Pulmonary artery endothelial cell (primary cell): ENCODE measurements at places on chromosomes 1 and 21.

GRCh38 chr1:89198081-89198480 is 661 bp downstream of the GBP4 start:
- DNase-seq, result no peak

- DNase-seq, result no peak
These were observed 21.4 kb upstream of the FASLG start for GRCh38 chr1:172637522-172637921.

- DNase-seq, result no peak
These were observed 42.4 kb upstream of the CRB1 start for GRCh38 chr1:197225611-197226010.

GRCh38 chr1:54159733-54160316 is 7.0 kb upstream of the CDCP2 start:
- no peak for DNase-seq

DNA sequence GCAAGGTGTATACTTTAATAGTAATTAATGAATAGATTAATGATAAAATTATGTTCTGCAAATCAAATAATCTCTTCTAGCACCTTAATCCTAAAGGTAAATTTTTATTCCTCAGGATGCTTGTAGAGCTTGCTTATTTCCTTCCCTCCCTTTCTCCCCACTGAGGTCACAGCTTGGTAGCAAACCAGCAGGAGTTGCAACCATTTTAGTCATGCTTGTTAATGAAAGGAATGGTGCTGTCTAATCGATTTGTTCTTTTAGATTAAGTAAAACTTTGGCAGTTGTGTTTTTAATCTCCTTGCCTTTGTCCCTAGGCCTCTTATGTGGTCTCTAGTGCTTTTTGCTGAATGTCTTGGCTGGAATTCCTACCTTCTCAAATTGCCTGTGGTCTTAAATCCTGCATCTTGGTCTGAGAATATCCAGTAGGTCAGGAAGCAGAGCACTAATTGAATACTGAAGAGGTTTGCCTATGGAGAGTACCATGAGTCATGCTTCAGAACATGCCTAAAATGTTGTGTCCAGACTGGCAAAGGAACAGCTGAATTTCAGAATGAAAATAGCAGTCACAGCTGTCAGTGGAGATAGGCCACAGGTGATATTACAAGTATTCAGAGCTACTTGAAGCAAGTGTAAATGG is 36.3 kb upstream of the RWDD3 start:
- DNase-seq, result no peak
